Foreskin melanocyte (primary cell): ENCODE measurements at places on chromosomes 6 and 20.

DNA sequence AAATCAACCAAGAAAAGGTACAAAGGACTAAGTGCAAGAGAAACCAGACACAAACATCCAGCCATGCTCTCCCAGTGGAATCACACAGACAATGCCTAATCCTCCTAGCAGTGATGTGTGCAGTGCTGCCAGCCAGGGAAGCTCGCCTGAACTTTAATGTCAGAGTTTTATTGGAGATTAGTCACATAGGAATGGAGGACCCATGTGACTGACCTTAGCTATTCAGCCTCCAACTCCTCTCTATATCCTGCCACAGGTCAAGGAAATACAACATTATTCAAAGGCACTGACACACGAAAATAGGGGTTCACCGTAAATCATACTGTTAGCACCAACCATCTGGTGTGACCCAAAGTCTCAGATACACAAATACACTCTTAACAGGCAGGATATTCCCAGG is 684.6 kb downstream of the DOK5 start:
- DNase-seq = no peak

- DNase-seq = no peak
Measured at GRCh38 chr20:48040491-48040890, 255.2 kb upstream of the SULF2 start.

- no peak for DNase-seq
Measured at GRCh38 chr6:3296537-3296936, 37.8 kb downstream of the PSMG4 start.

DNA sequence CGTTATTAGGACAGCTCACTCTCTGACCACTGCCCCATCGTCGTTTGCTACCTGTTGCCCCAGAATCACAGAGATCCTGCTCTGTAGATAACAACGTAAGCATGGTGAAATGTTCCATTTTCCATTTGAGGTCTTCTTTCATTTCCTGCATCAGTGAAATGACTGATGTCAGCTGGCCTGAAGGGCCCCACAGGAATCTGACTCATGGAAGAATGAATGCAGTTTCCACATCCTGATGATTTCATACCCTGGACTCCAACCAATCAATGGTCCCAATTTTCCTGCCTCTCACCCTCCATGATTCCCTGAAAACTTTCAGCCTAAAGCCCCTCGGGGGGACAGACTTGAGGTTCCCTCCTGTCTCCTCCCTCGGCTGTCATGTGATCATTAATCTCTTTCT is 394.4 kb upstream of the CDH4 start:
- no peak for DNase-seq

DNA sequence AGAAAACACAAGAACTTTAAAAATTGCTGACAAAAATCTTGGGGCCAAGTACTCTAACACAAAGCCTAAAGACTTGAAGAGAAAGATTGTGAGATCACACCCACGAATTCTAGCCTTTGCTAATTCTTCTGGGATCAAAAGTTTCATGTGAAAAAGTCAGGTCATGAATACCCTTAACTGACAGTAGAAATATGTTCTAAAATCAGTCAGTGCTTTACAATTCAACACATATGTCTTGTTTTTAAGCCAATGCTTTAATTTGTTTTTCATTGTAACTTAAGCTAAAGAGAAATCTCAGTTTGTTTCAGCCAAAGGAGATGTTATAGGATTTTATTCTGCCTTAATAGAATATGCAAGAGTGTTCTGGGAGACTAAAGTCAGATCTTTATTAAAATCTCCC is 78.2 kb upstream of the PLEKHG1 start:
- no peak for DNase-seq

DNA sequence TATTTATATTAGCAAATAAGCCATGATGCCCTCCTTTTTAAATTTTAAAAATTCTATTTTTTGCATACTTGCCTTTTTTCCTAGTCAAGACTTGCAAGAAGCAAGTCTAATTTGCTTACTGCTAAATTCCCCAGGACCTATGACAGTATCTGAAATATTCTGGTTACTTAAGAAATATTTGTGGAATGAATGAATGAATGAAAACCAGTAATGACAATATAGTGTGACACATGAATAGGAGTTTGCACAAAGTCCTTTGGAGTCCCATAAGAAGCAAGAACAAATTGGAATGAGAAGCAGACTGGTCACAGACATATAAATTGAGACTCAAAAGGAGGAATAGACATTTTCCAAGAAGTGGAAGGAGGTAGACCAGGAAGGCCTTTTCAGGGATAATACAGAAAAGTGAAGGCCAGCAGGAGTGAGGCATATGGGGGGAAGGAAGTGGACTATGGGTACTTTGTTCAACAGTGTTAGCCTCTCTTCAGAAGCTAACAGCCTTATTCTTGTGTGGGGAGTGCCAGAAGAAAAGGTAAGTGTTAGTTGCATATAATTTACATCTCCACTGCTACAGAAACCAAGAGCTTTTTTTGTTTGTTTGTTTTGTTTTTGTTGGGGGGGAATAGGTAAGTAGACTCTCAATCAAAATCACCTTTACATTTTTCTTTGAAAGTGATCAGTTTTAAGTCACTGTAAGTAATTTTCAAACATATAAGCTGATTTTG is 93.6 kb upstream of the FAM184A start:
- DNase-seq = no peak

DNA sequence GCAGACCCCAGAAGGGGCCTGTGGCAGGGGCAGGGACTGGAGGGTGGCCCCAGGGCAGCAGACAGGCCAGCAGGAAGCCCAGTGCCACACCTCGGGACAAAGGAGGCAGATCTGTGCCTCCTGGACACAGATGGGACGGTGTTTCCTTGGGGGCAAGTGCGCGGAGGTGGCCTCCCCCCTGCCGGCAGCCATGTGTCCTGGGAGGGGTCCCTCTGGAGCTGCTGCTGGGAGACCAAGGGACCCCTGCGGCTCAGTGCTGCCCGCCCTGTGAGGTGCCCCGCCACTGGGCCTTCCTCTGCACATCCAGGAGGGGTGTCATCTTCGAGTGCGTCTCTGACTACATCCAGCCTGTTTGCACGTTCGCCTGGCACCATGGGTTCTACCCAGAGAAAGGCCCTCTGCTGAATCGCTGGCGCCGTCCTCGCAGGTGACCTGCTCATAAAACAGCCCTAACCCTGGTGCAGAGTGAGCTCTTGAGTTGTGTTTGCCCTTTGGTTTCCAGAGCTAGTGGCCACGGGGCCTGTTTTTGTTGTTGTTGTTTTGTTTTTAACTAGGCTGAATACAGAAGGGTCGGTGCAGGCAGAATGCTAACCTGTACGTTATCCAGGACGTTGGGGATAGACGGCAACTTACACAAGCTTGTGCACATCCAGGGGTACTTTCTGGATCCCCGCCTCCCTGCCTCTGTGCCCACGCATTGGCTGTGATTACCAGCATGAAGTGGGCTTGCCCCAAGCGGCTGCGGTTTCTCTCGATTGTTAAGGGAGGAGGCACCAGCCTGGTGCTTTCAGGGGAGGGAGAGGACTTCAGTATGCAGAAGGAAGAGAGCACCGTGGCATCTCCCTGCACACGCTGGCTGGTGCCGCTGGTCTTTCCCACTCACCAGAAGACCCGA is 1.3 kb upstream of the KCNQ2 start:
- DNase-seq = no peak

- no peak for DNase-seq
Measured at GRCh38 chr20:64220891-64221527, 34.5 kb upstream of the PCMTD2 start.
